ENCODE measurements at places on chromosomes 2 and 18.
A peak's percentile ranks its signal among the peaks of the same experiment; 100 is the strongest.

- no peak for DNase-seq
Measured at GRCh38 chr2:75679556-75679955, 31.2 kb downstream of the GCFC2 start.

DNA sequence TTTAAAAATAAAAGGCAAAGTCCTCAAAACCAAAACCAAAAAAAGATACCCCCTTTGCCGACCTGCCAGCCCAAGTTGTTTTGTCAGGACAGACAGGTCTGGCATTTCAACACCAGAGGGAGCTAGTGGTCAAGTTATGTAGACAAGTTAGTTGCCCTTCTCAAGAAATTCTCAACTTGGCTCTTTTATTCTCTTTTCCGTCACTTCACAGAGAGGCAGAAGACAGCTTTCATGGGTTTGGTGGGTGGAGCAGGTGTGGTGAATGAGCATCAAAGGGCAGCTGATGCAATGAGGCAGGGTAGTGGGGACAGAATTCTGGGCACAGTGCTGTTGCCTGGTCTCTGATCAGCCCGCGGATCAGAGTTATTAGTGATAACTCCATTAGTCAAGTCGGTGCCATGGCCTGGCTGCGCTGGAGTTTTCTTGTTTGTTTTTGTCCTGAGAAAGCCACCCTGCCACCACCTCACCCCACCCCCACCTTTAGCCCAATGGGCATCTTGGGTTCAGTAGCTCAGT, 303.7 kb upstream of the EPAS1 start:
- peak; percentile 33 for DNase-seq

GRCh38 chr2:180938451-180938850, 42.0 kb upstream of the UBE2E3 start:
- DNase-seq: no peak

DNA sequence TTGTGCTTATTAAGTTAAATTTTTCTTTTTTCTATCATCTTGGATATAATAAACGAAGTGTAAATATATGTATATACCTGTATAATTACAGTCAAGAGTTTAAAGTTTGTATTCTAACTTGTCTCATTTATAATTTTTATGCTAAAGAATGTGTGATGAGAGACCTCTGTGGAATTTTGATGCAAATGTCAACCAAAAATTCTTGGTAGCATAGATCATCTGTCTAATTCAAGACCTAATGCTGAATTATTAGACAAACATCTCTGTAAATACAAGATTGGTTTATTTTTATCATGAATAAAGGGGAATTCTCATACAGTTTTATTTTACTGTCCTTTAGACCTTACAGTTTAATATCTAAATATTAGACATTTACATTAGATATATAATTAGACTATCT, 149.2 kb upstream of the VWC2L start:
- no peak for DNase-seq

DNA sequence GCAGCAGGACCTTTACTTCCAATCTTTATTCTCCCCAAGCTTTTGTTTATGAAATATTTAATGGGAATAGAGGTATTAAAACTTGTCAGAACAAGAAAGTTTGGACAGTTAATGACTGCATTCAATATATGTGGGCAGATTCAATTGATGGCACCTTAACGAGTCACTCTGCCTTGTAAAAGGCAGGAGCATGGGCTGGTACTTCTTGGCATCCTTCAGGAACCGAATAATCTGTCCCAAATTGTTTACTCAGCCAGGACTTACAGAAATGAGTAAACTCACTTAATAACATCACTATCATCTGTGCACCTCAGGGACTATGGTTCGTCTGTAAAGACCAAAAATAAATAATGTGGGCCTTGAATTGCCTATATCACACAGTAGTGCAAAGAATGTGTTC, 1280.3 kb upstream of the TMEFF2 start:
- no peak for DNase-seq

GRCh38 chr2:7022492-7023385, 105.5 kb downstream of the RNF144A start:
- no peak for DNase-seq

DNA sequence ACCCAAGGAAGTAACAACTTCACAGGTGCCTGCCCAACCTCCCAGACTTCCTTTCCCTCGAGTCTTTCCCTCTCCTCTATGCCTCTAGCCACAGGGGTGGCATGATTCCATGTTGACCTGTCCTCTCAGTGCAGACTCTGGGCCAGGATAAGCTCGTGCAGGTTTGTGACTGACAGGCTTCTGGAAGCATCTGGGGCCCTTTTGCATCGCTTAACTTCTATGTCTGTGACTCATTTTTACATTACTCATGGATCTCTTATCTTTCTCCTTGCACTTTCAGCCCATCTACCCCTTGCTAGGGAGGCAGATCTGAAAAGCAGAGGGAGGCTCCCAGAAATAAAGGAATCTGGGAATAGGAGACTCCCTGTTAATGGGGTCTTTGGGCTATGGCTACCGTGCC, 98.5 kb upstream of the RIOK3 start:
- no peak for DNase-seq

DNA sequence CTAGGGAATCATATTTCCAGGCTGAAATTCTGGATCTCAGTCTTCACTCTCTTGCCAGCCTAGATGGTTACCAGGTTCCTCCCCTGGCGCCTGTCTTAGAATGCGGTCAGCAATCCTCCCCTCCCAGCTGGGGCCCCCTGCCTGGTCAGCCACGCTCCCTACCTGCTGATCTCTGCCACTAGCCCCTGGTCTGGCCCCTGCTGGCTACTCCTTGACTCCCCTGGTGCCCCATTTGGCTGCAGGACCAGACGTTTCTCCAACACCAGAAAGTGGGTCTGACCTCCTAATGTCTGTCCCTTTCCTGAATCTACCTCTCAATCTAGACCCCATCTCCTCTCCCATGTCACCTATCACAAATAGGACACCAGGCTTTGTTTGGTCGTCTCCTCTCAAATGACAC, 432.0 kb upstream of the SMIM21 start:
- DNase-seq: no peak

DNA sequence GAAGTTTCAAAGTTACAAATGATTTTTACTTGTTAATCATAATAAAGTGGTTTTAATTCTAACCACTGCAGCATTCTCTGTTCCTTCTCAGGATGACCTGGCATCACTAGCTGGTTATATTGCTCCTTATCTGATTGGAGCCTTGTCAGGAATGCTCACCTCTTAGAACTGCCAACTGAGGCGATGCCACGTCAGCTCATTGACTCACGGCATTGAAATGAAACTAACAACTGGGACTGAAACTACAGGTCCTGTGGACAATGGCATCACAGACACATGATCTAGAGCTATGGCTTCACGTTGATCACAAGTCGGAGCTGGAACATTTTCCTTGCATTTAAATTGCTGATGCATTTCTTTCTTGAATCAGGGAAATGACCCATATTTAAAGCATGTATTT, 54.9 kb upstream of the MAP2 start:
- DNase-seq: no peak

- DNase-seq: no peak
Measured at GRCh38 chr18:55243255-55243654, 284.0 kb upstream of the CCDC68 start.

DNA sequence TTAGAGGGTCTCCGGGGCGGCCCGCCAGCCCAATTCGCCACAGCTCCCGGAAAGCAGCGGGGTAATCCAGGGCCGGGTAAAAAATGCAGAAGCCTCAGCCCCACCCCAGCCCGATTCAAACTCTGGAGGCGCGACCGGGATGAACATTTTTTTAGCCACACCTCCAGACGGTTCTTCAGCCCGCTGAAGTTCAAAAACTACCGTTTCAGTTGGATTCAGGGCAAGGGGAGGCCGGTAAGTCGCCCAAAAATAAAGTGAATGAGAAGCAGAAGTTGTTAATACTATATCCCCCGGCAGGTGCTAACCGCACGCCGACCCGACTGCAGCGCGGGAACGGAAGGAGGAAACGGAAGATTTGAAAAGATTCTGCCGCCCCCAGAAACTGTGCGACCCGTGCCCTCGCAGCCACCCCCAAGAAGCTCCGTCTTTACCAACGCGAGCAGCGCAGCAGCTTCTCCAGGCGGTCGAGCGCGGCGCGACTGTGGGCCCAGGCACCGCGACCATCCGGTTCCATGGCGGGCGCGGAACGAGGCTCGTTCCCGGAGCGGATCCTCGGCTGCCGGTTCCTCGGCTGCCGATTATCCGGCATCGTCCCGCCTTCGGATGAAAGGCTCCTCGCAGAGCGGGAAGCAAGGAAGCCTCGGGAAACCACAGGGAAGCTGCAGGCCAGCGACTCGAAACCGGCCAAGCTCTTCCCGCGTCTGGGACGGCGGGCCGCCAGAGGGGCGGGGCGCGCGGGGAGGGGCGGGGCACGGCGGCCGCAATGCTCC, at the start of gene BARD1:
Gene BARD1 (minus strand): TSS at position 703 of the 770 bp plus-strand sequence. CDS start 114 bp downstream, at position 589.
- peak; percentile 57 for DNase-seq

DNA sequence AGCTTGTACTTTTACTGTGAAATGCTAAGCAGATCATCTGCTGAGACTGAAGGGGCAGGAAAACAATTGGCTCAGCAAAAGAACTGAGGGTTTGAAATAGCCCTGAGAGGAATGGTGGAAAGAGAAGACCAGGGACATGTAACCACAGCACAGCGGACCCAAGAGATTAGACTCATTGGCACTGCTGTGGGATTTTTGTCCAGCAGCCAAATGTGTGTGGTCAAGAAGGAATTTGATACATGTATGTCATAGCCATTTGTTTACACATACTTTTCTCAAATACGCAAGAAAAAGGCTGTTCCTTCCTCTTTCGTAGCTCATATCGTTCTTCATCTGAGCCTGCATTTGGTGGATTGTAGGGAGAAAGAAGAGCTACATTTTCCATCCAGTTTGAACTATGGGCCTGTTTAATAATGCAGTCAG, 73.8 kb downstream of the TRABD2A start:
- no peak for DNase-seq

DNA sequence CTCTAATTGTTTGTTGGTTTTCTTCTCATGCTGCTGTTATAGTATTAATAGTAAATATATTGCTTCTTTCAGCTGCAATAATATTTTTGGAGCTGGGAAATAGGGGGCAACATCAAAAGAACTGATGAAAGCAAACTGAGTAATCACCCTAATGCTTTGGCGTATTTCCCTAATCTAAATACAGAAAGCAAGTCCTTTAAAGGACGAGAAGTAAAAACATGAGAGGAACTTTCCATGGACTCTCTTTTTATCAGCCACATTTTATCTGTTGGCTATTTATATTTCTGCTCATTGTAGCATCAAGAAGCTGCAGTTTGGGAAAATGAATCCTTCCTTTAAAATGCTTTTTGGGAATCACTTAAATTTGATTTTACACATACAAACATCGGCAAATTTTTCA, 139.9 kb upstream of the SLC8A1 start:
- DNase-seq: no peak

DNA sequence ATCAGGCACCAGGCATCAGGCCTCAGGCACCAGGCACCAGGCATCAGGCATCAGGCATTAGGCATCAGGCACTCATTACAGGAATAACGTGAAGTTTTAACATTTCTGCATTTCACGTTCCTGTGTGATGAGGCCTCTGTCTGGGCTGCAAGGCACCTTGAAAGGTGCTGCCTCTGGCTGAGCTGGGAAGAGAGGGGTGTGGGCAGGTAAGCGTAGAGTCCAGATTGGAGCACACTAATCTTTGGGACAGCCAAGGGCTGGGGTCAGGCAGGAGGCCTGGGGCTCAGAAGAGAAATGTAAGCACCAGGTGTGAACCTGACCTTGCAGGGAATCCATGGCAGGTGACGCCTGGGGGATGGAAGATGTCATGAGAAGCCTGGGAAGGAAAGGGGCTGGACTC, 25.3 kb upstream of the SNTG2 start:
- DNase-seq: no peak

DNA sequence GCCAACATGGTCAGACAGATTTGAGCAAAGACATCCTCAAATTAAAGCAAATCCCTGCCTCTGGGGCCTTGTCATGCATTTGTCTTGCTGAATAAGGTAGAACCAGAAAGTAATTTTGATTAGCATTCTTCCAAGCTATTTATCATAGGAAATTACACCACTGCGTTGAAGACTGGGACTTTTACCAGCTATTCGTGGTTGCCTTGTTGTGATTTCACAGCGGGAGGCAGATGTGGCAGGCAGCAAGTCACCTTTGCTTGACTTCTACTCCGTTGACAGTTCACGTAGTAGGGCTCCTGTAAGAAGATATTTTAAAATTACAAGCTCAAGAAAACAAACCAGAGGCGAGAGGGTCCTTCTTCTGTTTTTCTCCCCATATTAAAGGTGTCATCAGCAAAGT, 80.6 kb downstream of the EN1 start:
- DNase-seq: no peak

DNA sequence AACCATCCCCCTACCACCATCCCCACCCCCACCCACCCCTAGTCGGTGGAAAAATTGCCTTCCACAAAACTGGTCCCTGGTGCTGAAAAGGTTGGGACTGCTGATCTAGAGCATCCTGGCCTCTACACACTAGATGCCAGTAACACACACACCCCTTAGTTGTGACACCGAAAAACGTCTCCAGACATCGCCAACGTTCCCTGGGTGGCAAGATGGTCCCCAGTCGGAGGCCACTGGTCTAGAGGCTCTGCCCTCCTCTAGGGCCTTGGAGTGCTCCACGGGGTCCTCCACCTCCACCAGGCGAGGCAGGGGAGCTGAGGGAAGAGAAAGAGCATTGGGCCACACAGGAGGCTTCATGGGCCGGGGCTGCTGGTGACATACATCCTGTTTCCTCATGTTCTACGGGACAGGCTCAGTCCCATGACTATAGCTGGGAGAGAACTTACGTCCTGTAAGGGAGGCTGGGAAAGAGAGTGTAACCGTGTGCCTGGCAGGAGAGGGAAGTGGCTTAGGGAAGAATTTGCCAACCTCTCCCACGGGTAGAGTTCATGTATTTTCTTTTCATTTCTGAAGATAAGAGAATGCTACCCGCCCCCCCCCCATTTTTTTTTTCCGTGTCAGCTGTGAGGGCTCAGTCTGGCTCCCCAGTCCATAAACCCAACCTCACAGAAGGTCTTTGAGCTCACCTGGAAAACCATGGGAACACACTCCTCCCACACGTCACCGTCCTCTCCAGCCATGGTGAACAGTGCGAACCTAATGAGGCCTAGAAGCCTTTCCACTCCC, 132.7 kb upstream of the MYCN start:
- no peak for DNase-seq

DNA sequence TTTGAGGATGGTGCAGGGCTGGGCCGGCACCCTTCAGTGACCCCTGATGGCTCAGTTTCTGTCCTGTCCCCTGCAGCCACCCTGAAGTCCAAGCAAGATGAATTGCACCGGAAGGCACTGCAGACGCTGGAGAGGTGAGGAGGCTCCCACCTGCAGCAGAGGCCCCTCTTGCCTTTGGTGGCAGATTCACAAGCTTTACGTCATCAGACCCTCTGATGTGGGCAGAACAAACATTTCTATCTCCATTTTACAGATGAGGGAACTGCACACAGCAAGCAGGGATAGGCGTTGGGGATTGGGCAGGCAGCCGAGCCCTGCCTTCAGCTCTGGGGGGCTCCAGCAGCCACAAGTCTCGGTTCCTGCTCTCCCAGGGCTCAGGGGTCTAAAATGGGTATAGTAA, 107.7 kb upstream of the MCFD2 start:
- DNase-seq: no peak

DNA sequence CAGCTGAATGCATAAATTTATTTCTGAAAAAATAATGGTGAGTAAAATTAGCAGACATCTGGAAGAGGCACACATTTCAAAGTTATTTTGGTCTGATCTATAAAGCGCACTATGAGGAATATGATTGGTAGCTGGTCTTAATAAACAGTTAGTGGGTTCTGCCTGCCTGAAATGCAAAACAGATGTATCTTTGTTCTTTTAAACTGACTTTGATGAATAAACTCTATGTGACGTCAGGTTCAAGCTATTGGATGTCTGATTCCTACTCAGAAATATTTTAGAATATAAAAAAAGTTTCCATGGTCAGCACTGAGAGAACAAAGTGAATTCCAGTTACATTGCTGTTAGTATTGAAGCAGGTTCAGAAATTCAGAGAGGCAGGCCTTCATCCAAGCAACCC, 136.4 kb downstream of the TPGS2 start:
- DNase-seq: no peak
